ENCODE measurements at places on chromosomes 5 and 9.

GRCh38 chr5:173015192-173015591 lies 31.6 kb downstream of the ATP6V0E1 start:
- no peak for DNase-seq

DNA sequence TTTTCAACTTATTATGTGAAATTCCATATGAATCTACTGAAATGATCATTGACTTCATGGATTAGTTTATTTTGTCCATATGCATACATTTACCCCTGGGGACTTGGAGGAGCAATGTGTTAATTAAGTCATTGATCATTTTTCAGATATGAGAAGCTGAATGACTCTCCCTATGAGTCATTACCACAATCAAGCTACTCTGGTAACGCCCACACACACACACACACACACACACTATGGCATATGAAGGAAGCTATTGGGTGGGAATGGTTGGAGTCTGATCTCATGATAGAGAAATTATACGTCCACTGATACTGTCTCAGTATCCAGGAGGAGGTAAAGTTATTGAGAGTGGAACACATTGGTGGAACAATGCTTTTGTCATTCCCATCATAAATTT lies 528.9 kb downstream of the AGTPBP1 start:
- DNase-seq, result no peak

GRCh38 chr5:140145818-140146522 lies 20.2 kb downstream of the IGIP start:
- peak; percentile 8 for DNase-seq

DNA sequence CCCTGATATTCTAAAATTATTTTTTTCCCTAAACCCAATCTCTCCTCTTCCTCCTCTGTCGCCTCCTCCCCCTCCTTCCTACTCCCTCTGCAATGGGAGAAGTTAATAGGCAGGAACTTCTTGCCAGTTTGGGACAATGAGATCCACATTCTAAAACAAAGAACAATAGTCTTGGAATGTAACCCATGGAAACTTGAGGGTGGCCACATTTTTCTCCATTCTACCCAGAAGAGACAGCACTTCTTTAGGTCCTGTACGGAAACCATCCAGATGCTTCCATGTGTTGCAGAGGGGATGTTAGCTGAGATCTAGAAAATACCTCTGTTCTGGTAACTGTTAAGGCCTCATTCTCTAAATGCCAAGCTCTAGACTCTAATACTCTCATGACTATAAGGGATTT lies 10.0 kb downstream of the SPARC start:
- DNase-seq, result no peak

GRCh38 chr5:178450121-178451028 lies 139.8 kb downstream of the COL23A1 start:
- DNase-seq, result peak; percentile 21

Data from hematopoietic multipotent progenitor cell treated with erythropoietin and hydrocortisone succinate and interleukin-3 and kit ligand, for 17 days (in vitro differentiated cells).